ENCODE measurements at places on chromosomes 5 and 9.
A peak's percentile ranks its signal among the peaks of the same experiment; 100 is the strongest.

GRCh38 chr5:41940641-41941040 is 15.6 kb downstream of the FBXO4 start:
- DNase-seq, result no peak

- DNase-seq, result no peak
Observed at GRCh38 chr5:140083120-140083519, 30.8 kb upstream of the PURA start.

DNA sequence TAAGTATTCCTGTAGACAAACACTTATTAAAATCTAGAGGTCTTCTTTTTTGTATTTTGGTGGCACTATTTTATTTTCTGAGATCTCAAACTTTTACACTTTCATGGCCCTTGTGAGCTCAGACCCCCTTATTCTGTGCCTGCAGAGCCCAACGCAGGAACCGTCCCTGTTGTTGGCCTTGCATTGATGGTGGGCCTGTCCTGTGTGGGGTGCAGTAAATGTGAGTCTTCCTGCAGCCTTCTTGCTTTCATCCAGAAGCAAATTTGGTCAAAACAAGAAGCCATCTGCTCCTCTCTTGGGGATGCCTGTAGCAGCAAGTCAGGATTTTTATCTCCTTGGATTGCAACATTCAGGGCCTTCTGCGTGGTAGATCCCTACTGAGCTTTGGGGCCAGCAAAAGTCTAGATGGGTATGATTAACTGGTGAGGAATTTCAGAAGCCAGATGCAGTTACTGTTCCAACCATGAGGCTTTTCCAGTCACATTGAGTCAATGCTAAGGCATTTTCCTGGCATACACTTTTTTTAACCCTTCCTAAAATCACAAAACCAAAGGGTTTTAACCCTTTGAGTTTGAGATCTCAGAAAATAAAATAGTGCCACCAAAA is 31.7 kb downstream of the BASP1 start:
- no peak for DNase-seq

GRCh38 chr9:105963343-105964099 is 269.2 kb downstream of the TMEM38B start:
- no peak for DNase-seq

- no peak for DNase-seq
Observed at GRCh38 chr5:144391044-144391443, 220.4 kb downstream of the KCTD16 start.

GRCh38 chr5:100667161-100667630 is 132.0 kb downstream of the FAM174A start:
- DNase-seq, result no peak

DNA sequence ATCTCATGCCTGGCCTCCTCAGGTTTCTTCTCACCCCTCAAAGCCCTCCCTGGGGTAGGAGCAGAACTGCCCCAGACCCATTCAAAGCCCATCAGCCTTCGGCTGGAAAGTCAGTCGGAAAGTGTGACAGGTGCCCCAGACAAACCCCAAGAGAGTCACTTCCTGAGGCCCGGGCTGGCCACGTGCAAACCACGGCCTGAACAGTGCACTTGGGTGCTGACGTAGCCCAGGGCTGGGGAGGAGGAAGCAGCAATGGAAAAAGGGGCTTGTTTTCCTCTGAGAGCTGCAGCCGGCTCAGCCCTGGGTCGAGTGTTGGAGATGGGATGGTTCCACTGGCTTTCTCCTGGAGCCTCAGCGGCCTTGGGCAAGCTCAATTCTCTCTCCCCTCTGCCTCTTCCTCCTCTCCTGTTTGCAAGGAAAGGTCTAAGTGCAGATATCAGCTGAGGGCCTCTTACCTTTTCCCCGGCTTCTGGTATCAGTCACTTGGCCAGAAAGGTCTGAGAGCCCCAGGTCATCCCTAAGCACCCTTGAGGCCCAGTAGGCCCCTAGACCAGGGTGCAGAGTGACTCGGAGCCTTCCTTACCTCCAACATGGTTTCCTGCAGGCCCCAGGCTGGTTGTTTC is 5.9 kb upstream of the EGR1 start:
- no peak for DNase-seq

DNA sequence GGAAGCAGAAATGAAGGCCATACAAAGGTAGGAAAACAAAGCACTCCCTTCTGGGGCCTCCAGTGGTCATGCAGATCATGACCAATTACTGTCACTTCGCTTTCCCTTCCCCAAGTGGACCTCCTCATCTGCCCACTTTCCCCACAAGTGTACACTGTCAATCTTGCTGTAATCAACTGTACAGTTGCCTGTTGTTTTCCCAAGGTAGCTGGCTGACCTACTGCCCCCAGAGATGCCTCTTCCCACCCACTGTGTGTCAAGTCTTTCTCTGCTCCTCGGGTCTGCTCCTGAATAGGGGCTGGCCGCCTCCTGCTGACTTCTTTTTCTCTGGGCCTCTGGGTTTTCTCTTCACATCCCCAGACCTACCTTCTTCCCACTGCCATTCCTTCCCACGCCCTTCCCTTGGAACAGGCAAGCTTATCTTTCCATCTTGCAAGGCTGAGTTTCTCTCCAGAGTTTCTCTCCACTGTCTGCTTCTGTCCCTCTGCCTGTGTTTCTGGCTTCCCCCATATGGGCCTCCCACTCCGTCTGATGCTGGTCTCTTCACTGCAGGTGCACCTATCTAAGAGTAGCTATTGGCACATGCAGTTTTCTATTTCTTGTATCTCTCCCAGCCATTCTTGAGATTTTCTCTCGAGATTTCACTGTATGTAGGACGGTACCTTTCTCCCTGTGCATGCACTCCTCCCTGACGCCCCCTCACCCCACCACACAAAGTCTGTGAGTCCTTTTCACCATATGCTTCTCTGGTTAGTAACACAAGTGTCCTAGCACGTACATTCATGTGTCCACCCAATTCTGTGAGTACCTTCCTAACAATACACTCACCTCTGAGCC is 2.4 kb downstream of the ELL2 start:
- peak; percentile 15 for DNase-seq

DNA sequence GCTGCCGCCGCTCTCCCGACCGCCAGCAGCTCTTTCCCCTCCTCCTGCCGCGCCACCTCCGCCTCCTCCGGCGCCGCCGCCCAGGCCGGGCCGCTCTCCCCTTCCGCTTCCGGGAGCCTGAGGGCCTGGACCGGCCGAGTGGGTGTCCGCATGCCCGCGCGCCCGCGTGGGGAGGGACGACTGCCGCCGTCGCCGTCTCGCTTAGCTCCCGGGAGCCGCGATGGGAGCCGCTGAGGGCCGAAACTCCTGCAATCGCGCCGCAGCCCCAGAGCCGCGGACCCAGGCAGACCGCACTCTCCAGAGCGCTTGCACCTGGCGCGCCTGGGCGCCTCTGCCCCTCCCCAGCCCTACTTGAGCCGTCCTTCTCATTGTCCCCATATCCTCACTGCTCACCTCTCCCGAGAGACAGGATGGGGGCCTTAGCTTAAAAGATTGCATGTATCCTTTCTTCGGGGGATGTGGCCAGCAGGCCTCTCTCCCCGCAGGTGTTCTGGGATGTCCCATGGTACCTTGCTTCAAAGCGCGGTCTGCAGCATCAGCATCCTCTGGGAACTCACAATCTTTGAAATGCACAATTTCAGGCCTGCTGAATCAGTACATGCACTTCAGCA is at the start of gene ZDHHC21:
TSS of gene ZDHHC21 (minus strand) at position 182 of the 611 bp plus-strand sequence. CDS start 19,092 bp downstream, outside the sequence.
- DNase-seq, result peak; percentile 73

DNA sequence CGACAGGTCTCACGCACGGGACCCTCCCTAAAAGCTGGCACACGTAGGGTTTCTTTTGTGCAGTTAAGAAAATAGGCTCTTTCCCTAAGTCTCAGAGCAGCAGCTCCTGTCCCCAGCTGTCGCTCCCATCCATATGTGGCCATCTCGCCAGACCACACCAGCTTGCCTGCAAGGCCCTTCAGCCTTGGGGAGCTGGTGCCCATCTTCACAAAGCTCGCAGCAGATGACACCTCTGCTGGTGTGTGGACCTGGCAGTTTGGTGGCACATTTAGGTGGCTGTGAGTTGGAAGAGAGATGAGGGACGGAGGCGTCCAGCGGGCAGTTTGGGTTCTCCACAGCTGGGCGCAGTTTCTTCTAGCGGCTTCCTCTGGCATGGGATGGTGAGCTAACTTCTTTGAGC is 239.0 kb downstream of the FANCC start:
- no peak for DNase-seq

- DNase-seq, result no peak
Observed at GRCh38 chr5:92715946-92716520, 865.0 kb downstream of the NR2F1-AS1 start.

- DNase-seq, result no peak
Observed at GRCh38 chr9:120388003-120388855, 191.7 kb downstream of the CDK5RAP2 start.

DNA sequence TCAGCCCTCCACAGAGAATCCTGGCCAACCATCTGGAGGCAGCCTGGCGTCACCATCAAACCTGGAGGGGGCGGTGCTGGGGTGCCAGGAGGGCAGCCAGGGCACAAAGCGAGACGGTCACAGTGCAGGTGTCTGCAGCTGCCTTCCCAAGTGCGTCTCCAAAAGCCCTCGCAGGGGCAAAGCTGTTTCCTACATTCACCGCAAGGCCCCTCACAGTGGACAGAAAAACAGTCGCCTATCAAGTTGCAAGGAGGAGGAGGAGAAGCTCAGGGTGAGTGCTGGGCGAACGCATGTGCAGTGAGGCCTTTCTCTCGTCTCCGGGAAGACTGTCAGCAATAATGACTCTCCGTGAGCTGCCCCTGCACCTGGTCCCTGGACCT is 18.0 kb upstream of the LHX3 start:
- DNase-seq, result no peak

DNA sequence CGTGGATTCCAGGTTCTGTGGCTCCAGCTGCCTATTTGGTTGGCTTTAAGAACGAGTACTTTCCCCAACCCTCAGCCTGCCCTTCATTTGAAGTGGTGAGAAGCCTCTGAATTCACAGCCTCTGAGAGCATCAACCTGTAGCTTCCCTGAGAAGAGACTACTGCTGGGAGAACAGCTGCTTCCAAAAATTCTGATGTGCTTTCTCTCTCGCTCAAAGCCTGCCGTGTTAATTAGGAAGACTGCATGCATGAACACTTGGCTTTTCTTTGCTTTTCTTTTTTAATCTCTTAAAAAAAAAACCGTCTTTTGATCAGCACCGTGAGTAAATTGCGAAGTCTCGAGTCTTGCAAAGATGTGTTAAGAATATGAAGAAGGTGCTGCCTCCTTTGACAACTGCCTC is 153.4 kb upstream of the MAP1B start:
- no peak for DNase-seq

DNA sequence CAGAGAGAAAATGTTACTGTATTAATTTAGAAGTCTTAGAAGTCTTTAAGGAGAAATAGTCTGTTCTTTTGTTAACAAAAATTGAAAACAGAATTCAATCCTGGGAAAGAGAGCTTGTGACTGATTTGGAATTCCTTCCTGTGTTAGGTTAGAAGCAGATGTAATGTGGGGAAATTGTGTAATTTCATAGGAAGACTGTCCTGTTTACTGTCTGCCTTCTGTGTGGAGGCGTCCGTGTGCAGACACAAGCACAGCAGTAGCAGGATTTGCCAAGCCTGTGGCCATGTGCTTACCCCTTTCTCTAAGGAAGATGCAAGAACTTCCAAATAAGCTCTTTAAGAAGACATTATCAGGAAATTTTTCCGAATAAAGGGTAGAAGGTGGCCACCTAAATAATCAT is 36.7 kb upstream of the F2R start:
- DNase-seq, result no peak

DNA sequence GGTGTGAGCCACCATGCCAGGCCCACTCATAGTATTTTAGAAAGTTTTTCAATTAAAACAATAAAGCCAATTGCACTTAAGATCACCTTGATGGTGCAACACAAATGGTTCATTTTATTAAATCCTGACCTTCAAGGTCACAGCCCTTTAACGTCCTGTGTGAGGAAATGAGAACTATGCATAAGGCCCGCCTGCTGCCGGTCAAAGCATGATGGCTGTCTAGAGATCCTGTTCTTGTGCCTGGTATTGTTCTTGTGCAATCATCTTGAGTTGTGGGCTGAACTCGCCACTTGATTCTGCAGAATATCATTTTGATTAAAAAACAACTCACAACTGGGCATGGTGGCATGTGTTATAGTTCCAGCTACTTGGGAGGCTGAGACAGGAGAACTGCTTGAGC is 43.6 kb upstream of the FBXW11 start:
- DNase-seq, result no peak

DNA sequence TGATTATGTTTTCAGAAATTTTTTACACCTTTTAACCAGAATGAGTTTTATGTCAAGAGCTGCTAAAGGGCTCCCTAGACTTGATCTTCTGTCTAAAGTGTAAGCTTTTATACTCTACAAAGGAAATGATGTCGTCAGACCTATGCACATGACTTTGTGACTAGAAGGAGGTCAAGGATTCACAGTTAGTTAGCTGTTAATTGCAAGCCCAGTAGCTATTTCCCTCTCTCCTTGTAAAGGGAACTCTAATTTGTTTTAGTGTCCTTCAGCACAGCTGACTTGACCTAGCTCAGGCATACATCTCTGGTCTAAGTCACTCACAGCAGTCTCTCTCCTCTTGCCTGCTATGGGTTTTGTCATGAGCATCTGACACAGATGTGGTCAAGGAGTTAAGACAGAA is 173.5 kb upstream of the NREP start:
- no peak for DNase-seq

DNA sequence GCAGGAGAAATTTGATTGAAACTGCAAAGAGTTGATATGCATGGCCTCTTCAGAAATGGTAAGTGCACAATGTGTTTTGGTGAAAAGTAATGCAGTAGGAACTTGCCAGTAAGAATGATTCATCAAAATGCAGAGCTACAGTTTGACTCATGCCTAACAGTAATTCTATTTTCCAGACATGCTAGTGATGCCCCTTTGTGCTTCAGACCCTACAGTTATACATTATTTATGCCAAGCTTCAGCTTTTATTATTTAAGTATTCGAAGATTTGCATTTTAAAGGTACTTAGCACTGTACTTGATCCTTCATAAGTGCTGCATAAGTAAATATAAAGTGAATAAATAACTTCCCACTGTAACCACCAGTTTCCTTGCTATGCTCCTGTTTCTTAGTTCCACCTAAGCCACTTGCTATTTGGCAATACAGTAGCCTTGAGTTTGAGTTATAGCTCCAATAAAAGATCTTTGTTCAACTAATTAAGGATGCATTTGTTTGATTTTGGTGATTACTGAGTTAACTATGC is 3.6 kb upstream of the SPATA31E1 start:
- no peak for DNase-seq

- no peak for DNase-seq
Observed at GRCh38 chr5:31901807-31902530, 263.0 kb downstream of the PDZD2 start.

DNA sequence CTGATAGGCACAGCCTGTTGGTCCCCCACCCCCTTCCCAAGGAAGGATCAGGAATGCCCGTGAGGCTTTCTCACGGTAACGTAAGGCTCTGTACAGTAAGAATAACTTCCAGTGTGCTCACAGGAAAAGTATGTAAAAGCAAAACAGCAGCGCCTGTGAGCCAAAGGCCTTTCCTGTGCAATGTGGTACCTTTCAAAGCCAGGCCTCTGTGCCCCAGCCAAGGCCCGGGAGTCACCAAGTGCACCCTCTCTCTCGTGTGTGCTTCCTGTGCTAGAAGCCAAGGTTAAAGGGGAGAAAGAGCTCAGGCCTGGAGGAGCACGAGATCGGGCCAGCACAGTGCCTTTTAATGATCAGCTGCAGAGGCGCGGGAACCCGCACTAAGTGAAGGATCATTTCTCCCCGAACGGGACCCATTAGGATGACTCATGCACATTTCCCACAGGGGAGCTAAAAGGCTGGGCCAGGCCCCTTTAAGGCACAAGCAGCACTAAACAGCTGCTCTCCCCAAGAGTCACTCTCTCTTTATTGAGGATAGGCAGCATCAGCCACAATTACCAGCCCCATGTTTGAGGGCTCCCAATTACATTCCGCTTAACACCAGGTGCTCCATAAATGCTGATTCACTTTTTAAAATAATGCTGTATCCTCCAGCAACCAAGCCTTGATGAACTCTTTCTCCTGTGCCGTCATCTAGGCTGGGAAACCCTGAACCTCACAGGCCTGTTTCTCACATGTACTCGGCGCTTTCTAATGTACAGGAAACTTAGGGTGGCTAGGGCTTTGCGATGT is 42.8 kb downstream of the SHB start:
- no peak for DNase-seq
